ENCODE measurements at places on chromosomes 3 and 15.

DNA sequence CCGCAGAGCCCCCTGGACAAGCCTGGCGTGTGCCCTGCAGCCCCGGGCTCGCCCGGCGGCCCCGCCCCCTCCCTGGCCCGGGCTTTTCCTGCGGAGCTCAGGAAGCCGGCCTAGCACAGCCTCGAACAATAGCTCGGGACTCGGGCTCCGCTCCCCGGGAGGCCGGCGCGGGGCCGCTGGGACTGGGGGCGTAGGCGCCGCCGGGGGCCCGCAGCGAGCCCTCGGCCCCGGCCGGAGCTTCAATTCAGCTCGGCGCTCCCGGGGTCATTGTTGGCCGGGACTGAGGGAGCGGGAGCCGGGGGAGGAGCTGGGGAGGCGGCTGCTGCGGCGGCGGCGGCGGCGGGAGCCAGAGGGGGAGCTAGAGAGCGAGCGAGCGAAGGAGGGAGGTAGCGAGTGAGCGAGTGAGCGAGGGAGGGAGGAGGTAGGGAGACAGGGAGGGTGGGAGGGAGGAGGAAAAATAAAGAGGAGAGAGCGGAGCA, 41.0 kb upstream of the ROPN1 start:
- peak; percentile 57 for DNase-seq

- no peak for DNase-seq
Observed at GRCh38 chr3:33795856-33796536, 2.4 kb upstream of the PDCD6IP start.

GRCh38 chr3:69809076-69809835, 70.0 kb downstream of the MITF start:
- DNase-seq = no peak

- no peak for DNase-seq
Observed at GRCh38 chr3:15979495-15979894, 181.7 kb upstream of the ANKRD28 start.

- peak; percentile 19 for DNase-seq
Observed at GRCh38 chr3:189531271-189531670, 99.9 kb upstream of the TP63 start.

- DNase-seq = no peak
Observed at GRCh38 chr3:53819163-53819868, 26.9 kb downstream of the CHDH start.

GRCh38 chr3:110031975-110032374, 694.6 kb upstream of the DPPA4 start:
- no peak for DNase-seq

DNA sequence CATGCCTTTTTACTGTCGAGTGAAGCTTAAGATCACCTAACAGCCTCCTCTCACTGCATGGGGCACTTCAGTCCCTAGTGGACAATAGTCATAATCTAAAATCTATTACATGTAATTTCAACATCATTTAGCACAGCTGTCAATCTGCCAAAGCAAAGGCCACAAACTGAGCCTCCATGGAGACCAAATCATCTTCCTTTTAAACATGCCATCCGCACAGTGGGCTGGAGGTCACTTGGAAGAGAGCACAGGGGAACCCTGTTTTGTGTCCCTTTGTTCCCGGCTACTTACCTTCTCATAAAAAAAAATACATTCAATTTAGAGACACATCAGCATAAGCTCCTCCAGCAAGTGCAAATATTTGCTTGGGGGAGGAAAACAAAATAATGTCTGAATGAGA, 167.3 kb downstream of the SQOR start:
- no peak for DNase-seq

DNA sequence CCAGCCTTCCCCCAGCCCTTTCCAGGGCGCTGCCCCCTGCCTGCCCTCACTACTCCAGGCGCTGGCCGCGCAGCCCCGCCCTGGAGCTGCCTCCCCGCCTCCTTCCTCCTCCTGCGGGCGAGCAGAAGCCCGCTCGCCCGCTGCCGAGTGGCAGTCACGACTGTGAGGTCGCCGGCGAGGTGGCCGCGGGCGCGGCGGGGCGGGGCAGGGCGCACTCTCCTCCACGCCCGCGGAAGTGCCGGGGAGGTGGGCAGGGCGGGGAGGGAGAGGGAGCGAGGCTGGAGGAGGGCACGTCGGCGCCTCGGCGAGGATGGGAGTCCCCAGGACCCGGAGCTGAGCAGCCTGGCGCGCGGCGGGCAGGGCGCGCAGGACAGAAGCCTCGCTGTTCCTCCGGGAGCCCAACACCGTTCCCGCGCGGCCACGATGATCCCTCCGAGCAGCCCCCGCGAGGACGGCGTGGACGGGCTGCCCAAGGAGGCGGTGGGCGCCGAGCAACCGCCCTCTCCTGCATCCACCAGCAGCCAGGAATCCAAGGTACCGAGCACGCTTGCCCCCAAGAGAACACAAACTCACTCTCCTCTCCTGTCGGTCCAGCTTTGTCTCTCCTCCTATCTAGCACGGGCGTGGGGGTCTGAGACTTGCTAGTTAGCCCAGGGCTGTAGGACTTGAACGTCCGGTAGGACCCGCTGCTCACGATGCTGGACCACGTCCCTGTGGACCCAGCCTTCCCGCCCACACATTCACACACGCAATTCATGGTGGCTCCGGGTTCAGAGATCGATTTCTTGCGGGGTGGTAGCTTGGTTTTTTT, at the start of gene STAC:
Gene STAC (plus strand): TSS at position 284 of the 811 bp plus-strand sequence. CDS start 140 bp downstream, at position 424.
- DNase-seq = no peak

DNA sequence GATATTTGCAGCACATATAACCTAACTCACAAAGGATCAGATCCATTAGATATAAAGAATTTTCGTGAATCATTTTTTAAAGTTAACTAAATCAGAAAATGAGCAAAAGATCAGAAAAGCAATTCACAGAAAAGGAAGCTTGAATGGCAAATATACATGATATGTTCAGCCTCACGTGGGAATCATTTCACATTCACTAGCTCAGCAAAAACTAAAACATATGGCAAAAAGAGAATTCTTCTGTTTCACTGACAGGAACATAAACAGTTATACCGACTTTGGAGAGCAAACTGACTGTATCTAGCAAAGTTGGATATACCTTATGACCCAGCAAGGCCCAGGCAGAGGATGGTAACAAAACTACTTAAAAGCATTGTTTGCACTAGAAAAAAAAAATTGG, 34.0 kb upstream of the NR2E3 start:
- DNase-seq = no peak

- no peak for DNase-seq
Observed at GRCh38 chr3:159775372-159775961, 213.2 kb upstream of the IL12A start.

DNA sequence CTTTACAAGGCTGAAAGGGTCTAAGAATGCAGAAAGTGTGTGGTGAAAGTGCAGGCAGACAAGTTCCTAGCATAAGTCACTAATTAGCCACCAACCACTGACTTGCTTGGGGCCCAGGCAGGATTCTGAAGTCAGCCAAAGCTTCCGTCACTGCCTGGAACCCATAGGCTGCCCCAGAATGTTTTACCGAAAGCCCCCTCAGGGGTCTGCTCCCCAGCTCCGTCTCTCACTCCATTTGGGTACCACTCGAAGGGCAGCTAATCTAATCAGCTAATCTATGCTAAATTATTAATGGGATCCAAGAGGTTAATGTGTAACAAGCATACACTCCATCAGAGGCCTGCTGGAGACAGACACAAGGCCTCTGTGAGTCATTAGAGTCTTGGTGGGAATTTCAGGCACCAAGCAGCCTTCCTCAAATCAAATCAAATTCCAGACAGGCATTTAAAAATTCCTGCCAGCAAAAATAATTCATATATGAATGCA, 13.2 kb downstream of the ADAMTS9 start:
- peak; percentile 94 for DNase-seq

GRCh38 chr3:138867996-138868395, 33.3 kb upstream of the PIK3CB start:
- DNase-seq = peak; percentile 68

- no peak for DNase-seq
Observed at GRCh38 chr15:32908872-32909271, 191.1 kb downstream of the GREM1 start.

- no peak for DNase-seq
Observed at GRCh38 chr3:140290105-140290504, 355.1 kb downstream of the CLSTN2 start.

- DNase-seq = no peak
Observed at GRCh38 chr3:54822206-54822605, 105.7 kb downstream of the LRTM1 start.

DNA sequence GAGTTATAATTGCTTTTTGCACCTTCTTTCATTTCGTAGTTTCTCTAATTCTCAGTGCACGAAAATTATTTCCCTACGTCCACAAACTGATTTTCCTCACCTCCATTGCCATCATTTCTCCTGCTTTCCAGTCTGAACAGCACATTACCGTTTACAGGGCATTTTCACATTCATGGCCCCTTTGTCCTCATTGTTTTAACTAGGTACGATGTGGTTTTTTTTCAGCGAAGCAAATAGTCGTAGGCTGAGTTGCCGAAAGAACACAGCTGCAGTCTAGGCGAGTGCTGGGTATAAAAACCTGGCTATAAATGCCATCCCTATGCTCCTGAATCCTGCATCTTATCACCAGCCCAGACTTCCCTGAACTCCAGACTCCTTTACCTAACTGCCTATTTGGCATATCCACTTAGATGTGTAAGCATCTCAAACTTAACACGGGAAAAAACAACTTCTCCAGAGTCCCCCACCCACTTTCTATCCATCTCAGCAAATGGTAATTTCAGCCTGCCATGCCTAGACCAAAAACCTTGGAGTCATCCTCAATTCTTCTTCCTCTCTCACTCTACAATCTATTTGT, 691 bp upstream of the FSIP1 start:
- no peak for DNase-seq

GRCh38 chr15:29089731-29090616, 179.6 kb downstream of the NSMCE3 start:
- DNase-seq = no peak

GRCh38 chr3:14300721-14301399, 101.5 kb upstream of the SLC6A6 start:
- no peak for DNase-seq

DNA sequence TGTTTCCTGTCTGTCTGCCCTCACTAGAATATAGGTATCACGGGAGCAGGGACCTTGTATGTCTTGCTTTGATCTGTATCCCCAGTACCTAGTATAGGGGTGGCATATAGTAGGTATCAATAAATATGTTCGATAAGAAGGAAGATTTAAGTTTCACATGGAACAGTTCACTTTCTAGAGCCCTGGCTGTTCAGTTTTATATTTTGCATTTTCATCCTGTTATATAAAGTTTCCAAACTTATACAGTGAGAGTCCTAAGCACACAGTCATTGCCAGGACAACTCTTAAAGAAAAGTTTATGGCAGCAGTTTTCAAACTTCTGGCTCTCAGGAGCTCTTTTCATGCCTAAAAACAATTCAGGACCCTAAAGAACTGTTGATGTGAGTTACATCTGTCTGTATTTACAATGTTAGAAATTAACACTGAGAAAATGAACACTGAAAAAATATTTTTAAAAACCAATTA, 13.4 kb downstream of the ITPR1 start:
- no peak for DNase-seq

DNA sequence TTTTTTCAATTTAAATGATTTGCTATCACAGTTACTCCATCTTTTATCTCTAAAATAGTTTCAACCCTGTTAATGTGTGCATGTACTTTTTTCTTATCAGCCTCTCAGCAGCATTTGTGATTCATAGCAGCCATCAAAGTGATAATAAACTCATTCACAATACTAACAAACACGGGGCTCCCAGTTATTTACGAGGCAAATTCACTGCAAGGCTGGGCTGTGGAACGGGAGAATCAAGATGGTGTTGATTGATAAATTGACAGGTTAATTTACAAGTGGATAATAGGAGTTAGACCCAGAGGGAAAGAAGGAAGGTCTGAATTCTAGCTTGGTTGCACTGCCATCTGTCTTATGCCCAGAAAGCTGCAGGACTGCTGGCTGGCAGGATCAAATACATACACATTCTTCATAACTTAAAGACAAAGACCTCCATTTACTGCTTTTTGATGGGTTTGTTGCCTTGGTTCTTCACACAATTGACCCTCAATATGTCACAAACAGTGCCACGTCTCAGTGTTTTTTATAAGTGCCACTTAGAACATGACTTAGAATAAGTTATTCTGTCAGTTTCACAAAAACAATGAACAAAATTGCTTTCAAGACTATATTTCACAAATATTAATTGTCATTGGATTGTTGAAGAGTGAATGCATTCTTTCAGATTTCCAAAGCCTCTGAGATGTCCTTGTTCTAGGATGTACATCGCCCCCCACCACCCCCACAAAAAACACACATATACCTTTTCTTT, 562.8 kb downstream of the NR2F2 start:
- peak; percentile 6 for DNase-seq

- peak; percentile 69 for DNase-seq
Observed at GRCh38 chr3:173502983-173503568, 105.5 kb downstream of the NLGN1 start.

GRCh38 chr3:23760871-23761373, 44.8 kb upstream of the UBE2E1 start:
- no peak for DNase-seq

DNA sequence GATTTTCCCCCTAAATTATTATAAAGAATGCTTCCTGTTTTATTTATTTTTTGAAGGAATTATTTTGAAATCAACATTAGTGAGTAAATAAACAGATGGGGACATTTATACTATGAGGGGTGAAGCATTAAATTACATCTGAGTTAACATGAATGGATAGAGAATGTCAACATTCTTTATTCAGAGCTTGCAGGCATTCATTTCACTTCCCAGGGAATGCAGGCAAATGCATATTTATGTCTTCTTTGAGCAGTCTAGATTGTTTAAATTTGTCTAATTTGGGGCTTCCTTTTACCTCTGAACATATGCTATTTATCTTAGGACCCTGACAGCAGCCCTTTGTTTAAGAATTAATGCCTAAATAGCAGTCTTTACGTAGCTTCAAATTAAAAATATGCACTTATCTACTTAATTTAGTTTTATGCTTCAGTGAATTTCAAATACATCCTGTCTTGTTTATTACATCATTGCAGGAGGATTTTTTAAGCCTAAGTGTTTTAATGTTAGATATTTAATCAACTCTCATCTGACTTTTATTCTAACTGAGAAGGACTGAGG, 630.5 kb upstream of the LMCD1 start:
- DNase-seq = no peak

DNA sequence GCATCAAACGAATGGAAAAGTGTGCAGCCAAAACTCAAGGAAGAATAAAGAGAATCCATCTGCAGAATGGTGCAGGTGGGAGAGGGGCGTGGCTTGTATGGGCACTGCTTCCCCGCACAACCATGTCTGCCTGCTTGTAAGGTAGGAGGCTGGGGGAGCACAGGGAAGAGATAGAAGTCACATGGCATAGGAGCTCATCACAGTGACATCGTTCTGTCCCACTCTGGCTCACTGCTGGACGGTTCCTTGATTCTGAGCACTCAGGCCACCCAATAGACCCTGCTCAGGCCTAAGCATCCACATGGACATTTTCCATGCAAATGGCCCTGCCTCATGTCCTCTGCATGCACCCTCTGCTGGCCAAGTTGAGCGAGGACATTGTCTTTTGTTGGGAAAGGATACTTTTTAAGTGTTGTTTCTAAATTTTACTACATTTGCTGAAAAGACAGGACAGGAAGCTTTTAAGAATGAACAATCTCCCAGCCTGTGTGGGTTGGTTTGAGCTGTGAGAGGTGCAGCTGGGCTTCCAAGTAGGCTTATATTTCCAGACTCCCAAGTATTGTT, 3.1 kb downstream of the MYLK start:
- DNase-seq = peak; percentile 12
